Hematopoietic multipotent progenitor cell treated with erythropoietin and hydrocortisone succinate and interleukin-3 and kit ligand, for 6 days (in vitro differentiated cells): ENCODE measurements at places on chromosomes 7 and 10.

DNA sequence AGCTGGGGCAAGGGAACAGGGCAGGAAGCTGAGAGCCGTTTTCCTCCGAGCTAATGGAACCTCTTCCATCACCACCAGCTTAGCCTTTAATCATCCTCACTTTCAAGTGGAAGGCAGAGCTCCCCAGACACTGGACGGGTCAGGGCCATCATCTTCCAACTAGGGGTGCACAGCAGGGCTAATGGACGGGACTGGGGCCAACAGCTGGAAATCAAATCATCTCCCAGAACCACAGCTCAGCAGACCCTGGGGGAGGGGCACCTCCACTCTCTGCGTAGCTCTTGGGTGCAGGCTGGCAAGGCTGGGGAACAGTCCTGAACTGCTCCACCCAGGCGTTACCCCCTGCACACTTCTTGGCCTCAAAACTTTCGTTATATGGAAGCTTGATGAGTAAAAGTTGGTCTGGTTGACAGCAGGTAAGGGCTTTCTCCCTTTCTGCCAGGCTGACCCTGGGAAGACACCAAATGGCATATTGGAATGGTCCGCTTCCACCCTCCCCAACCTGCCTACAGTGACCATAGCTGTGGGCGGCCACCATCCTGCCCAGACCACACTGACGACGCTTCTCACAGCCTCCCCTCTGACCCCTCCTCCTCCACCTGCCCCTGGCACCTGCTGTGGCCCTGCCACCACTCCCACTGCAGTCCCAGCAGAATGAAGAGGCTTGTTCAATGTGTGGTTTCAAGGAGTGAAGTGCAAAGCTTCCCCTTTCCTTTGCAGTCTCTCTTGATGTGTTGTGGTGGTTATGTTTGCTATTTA lies 51.7 kb upstream of the RET start:
- no peak for DNase-seq

GRCh38 chr7:46610746-46611145 lies 689.7 kb upstream of the IGFBP3 start:
- DNase-seq = no peak

DNA sequence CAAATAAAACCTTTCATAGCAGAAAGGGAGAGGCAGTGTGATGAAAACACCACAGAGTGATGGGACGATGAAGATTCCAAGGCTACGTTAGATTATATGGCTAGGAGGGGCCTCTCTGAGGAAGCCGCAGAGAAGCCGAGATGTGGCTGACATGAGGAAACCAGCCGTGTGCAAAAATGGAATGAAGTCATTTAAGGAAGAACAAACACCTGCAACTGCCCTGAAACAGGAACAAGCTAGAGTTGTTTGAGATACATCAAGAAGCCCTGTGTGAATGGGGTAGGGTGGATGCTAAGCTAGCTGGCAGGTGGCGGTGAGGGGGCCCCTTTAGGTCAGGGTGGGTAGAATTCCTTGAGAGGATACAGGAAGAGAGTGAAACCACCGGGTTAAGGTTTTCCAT lies 129.5 kb downstream of the KLF6 start:
- peak; percentile 63 for DNase-seq

GRCh38 chr7:87779806-87780205 lies 96.4 kb downstream of the SLC25A40 start:
- no peak for DNase-seq

DNA sequence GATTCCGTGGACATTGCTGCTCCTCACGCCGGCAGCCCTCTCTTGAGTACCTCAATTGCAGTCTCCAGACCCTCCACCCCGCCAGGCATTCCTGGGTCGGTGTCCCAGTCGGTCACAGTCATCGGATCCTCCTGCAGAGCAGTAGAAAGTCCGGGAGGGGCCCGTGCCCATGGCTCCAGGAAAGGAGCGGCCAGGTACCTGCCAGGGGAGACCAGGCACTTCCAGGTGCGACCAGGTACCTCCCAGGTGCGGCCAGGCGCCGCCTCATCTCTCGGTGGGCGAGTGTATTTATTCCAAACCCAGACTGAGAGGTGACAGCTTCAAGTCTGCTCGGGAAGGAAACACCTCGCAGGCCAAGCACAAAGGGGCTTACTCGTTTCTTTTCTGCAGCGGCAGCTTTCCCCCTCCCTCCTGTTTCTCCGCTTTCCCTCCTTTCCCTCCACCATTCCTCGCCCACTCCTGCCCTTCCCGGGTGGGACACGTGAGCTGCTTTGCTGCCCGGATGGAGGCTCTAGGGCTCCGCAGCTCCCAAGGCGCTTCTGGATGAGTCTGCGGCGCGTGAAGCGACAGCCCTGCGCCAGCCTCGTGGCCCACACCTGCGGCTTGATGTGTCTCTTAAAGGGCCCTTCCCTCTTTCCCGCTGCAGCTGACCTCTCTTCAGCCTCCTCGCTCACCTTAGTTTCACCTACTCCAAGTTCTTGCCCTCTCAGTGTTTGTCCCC lies 39.4 kb upstream of the AGK start:
- DNase-seq = no peak

- DNase-seq = no peak
Observed at GRCh38 chr10:77965294-77965693, 38.7 kb upstream of the DLG5 start.

DNA sequence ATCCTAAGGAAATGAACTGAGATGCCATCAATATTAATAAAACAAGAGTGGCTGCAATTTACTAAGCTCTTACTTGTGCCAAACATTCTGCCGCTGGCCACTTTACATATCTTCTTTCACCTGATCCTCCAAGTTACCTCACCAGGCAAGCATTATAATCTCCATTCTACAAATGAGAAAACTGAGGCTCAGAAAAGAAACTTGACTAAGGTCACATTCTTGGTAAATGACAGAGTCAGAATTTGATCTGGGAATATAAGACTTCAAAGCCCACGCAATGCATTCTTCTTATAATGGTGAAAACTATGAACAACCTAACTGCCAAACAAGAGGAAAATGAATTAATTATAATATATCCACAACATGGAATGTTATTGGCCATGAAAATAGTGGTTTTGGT lies 46.1 kb upstream of the SMNDC1 start:
- no peak for DNase-seq

GRCh38 chr10:130371666-130372065 lies 235.5 kb downstream of the GLRX3 start:
- no peak for DNase-seq

- no peak for DNase-seq
Observed at GRCh38 chr7:158102897-158103296, 484.7 kb downstream of the PTPRN2 start.

DNA sequence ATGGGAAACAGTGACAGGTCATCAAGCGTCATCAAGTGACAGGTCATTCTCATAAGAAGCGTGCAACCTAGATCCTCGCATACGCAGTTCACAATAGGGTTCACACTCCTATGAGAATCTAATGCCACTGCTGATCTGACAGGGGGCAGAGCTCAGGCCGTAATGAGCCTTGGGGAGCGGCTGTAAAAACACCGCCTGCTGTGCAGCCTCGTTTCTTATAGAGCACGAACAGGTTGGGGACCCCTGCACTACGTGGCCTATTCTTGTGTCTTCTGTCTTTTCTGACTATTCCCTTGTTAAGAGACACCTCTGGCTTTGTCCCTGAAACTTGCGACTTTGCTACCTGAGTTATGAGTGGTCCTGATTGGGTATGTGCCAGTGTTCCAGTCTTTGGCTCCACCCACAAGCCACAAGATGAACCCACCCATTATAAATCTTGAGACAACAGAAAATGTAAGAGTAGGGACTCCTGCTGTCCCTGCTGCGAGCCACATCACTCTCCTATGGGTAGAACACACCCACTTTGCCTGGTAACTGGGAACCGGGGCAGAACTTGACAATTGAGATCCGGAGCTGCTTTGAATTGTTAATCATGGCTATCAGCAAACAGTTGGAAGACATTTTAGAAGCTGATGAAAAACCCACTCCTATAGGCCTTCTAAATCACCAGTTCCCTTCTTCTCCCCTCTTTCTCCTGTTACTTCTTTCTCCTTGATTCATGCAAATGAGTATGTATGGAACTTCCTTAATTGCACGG lies 55.8 kb upstream of the EXOC4 start:
- DNase-seq = no peak
